Activated CD4-positive, alpha-beta T cell treated with anti-CD3 and anti-CD28 coated beads, Interleukin-2, amount 50 U/mL, for 1 hour (primary cell): ENCODE measurements at places on chromosomes 2 and 18.

GRCh38 chr2:173942861-173943523 lies 22.2 kb downstream of the SP3 start:
- no peak for DNase-seq

GRCh38 chr18:45413180-45413836 lies 202.0 kb upstream of the SLC14A2 start:
- no peak for DNase-seq

DNA sequence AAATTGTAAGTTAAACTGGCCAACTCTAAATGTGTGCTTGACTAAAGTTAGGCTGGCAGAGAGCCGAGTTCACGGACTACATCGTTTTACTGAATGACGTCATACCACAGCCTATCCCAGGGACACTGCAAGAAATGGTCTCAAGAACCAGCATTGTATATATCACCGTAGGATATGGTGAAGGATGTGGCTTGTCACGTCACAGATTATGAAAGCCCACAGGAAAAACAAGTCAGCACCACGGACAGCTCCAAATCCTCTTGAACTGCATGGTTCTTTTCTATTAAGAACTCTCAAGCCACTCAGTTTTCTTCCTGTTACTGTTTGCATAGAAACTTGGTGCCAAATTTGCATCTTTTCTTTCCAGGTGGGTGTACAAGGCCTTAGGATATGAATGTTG lies 85.1 kb upstream of the ACAA2 start:
- DNase-seq = peak; percentile 58

- no peak for DNase-seq
Observed at GRCh38 chr2:237327175-237327950, 86.6 kb downstream of the COL6A3 start.

- no peak for DNase-seq
Observed at GRCh38 chr2:150388289-150388625, 99.2 kb downstream of the RND3 start.

DNA sequence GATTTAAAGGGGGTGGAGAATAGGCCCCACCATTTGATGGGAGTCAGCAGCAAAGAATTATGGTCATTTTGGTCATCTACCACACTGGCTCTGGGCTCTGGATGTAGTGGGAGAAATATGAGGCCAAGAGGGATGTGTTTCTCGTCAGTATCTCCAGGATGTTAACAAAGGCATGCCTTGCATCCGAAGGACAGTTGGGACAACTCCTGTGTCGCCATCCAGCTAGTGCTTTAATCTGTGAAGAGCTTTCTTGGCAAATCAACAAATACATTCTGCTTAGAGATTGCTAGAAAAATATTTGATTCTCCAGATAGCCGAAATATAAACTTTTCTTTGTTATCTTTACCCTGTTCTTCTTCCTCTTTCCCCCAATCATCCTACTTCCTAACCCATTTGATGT lies 287.1 kb upstream of the TNP1 start:
- DNase-seq = no peak

- DNase-seq = no peak
Observed at GRCh38 chr2:64773461-64774118, 119.9 kb upstream of the SERTAD2 start.

- DNase-seq = no peak
Observed at GRCh38 chr2:105334211-105334610, 3.1 kb upstream of the C2orf49 start.

DNA sequence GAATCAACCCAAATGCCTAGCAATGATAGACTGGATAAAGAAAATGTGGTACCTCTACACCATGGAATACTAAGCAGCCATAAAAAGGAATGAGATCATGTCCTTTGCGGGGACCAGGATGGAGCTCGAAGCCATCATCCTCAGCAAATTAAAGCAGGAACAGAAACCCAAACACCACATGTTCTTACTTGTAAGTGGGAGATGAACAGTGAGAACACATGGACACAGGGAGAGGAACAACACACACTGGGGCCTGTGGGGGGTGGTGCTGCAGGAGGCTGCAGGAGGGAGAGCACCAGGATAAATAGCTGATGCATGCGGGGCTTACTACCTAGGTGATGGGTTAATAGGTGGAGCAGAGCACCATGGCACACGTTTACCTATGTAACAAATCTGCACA lies 8.4 kb upstream of the PID1 start:
- DNase-seq = no peak

DNA sequence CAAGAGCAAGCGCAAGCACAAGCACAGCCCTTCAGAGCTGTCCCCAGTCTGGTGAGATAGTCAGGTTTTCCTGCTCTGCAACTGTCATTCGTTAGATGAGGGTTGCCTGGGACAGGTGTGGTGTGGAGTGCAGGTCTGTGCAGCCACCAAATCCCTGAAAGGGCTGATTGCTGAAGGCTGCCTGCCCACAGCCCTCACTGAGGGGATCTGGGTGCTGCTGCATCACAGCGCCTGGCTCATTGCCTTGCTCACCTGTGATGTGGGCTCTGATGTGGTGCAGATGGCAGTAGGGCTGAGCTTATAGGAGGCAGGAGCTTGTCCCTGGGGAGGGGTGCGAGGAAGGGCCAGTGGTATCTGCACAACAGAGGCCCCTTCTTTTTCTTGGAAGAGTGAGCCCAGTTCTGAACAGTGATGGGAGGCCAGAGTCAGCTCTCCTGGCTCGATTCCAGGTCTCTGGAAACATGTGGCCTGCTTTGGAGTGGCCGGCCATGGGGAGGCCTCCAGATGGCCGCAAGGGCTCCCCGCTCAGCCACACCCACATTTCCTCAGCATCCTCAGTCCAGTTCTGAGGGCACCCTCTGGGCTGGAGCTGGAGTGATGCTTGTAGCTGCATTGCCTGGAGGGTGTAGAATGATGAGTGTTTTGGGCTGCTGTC lies 11.4 kb downstream of the UBE2F start:
- DNase-seq = no peak

GRCh38 chr2:59389240-59389639 lies 1148.1 kb upstream of the FANCL start:
- no peak for DNase-seq

DNA sequence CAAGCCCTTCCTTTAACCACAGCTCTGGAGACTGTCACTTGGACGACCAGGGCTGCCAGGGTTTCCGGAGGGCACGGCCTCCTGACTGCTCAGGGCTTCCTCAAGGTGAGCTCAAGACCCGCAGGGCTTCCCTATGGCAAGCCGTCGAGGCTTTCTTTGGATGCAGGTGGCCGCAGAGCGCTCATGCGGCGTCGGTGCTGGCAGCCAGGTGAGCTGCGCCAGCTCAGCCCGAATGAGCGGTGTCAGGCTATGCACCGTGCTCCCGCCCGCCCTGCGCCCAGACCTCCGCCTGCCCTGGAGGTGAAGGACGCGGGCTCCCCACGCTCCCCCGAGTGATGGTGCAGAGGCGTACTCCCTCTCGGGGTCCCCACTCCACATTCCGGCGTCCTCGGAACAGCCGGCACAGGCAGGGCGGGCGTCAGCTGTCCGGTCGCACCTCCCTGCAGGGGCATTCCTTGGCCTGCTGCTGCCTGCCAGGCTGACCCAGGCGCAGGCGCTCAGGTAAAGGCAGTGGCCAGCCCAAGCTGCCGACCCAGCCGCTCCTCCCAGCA lies 20.8 kb upstream of the TUBB6 start:
- DNase-seq = no peak

DNA sequence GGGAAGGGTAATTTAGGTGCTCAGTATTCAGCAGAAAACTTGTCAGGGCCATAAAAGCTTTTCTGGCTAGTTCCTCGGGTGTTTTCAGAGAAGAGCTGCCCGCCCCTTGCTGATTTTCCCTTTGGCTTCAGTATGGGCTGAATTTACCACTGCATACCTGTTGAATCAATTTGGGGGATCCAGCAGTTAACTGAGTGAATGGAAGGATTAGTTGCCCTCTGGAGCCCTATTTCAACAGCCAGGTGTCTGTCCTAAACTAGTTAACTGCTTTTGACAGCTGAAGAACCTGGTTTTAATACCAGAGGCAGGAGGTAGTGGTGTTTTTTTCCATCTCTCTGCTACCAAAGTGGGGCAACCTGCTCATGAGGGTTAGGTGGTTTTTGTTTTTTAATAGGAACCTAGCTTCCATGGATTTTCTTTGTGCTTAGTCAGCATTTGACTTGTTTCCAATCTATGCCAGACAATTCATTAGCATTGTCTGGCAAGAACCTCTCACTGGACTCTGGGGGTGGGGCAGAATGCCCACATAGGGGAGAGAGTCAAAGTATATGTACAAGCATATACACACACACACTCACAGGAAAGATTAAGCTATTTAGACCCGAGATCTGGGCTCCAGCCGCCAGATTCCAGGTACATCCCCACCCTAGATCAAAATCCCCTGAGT lies 166.5 kb upstream of the SIX3 start:
- DNase-seq = no peak

GRCh38 chr2:9333591-9334171 lies 89.6 kb downstream of the ITGB1BP1 start:
- DNase-seq = no peak

DNA sequence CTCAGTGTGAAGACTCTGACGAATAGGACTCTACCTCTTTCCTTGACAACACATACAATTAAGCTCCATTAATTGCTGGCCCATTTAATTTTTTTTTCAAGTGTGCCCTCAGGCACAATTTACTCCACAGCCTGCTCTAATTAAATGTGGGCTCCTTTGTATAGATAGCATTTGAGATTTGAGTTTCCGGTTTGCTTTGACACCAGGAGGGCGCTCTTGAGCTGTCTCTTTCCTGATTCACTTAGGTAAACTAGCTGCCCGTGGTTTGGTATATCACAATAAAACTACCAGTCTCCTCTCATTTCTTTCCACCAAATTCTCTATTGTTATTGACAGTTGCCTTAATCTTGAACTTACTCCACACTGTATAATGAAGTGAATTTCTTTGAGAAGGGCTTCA lies 666.0 kb downstream of the DSC3 start:
- DNase-seq = no peak

GRCh38 chr2:225289659-225290058 lies 109.9 kb upstream of the NYAP2 start:
- no peak for DNase-seq

GRCh38 chr2:236675526-236675925 lies 105.9 kb downstream of the ACKR3 start:
- DNase-seq = no peak

GRCh38 chr2:222490131-222490530 lies 65.8 kb downstream of the SGPP2 start:
- DNase-seq = no peak

- DNase-seq = peak; percentile 83
Observed at GRCh38 chr18:63317982-63318888, 1.3 kb downstream of the BCL2 start.

DNA sequence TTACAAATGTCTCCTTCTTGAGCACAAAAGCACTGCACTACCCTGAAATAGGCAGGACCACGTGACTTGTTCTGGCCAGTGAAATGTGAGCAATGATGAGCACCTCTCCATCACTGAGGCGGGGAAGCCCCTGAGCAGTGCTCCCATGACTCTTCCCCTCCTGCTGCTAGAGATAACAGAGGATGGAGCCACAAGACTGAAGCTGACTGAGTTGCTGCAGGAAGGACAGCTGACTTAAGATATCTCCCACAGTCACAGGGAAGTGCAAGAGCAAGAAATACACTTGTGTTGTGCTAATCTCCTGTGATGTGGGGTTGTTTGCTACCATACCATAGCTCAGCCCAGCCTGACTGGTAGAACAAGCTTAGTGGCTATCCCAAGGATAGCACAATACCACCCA lies 38.7 kb downstream of the STK39 start:
- DNase-seq = no peak

DNA sequence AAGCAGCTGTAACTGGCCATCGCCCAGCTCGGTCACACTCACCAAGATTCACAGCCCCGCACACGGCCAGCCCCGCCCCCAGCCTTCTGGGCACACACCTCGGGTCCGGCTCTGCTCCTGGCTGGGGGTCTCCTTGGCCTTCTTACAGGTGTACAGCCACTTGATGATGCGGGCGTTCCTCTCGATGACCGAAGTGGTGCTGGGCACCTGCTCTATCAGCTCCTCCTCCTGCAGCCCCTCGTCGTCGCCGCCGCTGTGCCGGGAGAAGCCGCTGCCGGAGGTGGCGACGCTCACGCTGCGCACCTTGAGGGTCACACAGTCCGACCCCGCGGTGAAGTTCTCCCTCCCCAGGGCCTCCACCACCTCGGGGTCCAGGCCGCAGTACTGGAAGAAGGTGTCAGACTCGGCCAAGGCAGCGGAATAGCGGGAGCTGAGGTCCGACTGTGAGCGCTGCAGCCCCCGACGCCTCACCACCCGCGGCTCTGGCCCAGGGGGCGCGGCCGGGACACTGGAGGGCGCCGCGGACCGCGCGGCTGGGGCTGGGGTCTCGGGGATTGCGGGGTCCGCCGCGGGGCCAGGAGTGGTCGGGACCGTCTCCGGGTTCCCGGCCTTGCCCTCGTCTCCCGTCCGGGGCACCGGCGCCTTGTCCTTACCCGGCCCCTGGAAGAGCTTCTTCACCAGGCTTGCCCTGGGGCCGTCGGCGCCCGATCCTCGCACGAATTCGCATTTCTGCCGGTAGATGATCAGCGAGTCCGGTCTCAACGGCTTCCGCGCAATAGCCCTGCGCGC lies 769 bp downstream of the FAM110C start:
- no peak for DNase-seq

- DNase-seq = no peak
Observed at GRCh38 chr2:32714521-32714920, 86.7 kb downstream of the TTC27 start.

DNA sequence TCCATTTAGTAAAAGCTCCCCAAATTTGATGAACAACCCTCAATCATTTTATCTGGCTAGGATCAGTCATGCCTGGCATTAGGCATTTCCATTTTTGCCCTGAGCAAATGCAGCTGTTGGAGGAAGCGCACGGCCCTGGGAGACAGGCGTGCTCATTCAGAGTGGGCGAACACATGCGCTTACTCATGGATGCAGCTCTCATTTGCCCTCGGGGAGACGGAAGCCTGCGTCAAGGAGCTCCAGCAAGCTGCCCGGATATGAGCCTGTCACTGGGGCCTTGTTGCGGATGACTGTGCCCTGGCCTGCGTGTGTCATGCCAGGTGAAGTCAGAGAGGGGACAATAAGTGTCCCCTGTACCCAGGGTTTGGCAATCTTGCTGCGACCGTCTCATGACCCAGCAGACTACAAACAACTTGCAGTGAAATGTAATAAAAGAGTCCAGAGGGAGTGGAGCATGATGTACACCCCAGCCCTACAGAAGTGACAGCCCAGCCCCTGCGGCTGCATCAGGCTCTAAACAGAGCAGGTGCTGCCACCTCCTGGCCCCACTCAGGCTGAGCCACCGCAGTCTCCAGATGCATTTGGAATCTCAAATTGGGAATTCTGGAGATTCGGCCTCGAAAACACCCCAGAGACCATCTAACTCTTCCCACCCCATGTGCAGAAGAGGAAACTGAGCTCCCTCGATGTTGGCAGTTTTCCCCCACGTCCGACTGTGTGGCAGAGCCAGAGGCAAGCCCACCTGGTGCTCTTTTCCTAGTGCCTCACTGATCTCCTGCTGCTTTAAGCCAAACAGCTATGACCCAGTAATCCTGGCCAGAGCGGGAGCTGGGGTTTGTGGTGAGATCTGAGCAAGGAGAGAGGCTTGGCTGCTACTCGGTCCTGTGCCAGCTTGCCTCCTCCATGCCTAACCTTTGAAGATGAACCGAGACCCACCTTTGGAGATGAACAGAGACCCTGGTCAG lies 105.0 kb upstream of the ALK start:
- DNase-seq = no peak
